ENCODE measurements at places on chromosomes 12 and 14. TPM values are rescaled to one million over a fixed set of nuclear protein-coding genes. Genes with fewer than 3 reads are reported as not detected.

GRCh38 chr12:114698566-114699163 lies 14.7 kb upstream of the TBX3 start:
- no peak for DNase-seq

DNA sequence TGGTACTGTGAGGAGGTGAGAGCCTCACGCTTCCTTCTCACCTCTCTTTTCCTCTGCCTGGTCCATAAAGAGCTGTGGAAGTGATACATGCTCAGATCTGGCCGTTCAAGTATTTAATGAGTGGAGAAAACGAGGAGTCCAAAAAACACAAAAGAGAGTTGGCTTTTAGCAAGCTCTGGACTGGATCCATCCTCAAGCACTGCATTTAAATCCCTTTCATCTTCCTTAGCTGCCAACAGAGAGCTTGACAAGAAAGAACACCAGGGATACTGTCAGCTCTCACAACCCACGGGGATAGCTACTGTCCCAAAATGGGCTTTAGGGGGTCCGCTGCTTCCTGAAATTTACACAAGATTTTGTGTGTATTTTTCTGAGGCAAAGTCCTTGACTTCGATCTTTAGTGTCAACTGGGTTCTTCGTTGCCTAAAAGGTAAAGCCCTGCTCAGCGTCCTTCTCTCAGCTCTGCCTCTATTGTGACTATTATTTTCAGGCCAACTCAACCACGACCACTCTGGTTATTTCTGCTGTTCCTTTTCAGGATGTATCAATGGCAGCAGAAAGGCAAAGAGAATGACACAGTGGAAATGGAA lies 120.9 kb downstream of the TMTC1 start:
- no peak for DNase-seq

- DNase-seq, result no peak
These were observed 295.5 kb upstream of the ATXN7L3B start for GRCh38 chr12:74242088-74242487.

The RAB35 gene
- polyA plus RNA-seq, result 29.4 TPM

- no peak for DNase-seq
These were observed 7.4 kb upstream of the ELK3 start for GRCh38 chr12:96186607-96187301.
